ENCODE measurements at places on chromosomes 3 and 15. TPM values are rescaled to one million over a fixed set of nuclear protein-coding genes. Genes with fewer than 3 reads are reported as not detected.

Gene GABRB3
- 0.82 TPM for total RNA-seq

Gene GOLGA6L7
- not detected for total RNA-seq

Gene BFSP2
- total RNA-seq: not detected

Gene ALS2CL
- 30.6 TPM for total RNA-seq

Gene NMNAT3
- 7.7 TPM for total RNA-seq

Gene PCSK6
- 14.7 TPM for total RNA-seq

Gene BSN
- 0.63 TPM for total RNA-seq

Gene SLC24A5
- total RNA-seq: not detected

Gene FBXW12
- not detected for total RNA-seq

Gene AADACL2
- total RNA-seq: not detected

Gene PLA1A
- 6.8 TPM for total RNA-seq

Gene C3orf80
- total RNA-seq: 0.28 TPM

Gene MED12L
- 0.25 TPM for total RNA-seq

Gene CX3CR1
- 0.19 TPM for total RNA-seq

Gene AGTR1
- 35.2 TPM for total RNA-seq

Gene GOLGA8T
- total RNA-seq: not detected

Gene SCAANT1
- total RNA-seq: not detected

Gene FRMD5
- not detected for total RNA-seq

Gene CELF6
- total RNA-seq: 4.9 TPM
